Small intestine (tissue), 16 donors: ENCODE measurements at places on chromosomes 4 and X. TPM values are rescaled to one million over a fixed set of nuclear protein-coding genes. Genes with fewer than 3 reads are reported as not detected.

DNA sequence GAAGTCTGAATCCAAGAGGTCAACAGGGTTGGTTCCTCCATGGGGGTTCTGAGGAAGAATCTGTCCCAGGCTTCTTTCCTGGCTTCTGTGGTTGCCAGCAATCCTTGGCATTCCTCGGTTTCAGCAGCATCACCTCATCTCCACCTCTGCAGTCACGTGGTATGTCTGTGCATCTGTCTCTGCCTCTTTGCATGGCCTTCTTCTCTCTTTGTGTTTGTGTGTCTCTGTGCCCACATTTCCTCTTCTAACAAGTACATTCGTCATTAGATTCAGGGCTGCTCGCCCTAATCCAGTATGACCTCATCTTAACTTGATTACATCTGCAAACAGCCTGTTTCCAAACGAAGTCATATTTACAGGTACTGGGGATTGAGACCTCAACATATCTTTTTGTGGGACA lies 114.0 kb downstream of the BCOR start:
- no peaks in the 10 kb centered on the region for H3K36me3 ChIP-seq
- DNase-seq, result no peak
- no peak overlapping the region for H3K27ac ChIP-seq
- H3K27me3 ChIP-seq, result no peaks in the 10 kb centered on the region

DNA sequence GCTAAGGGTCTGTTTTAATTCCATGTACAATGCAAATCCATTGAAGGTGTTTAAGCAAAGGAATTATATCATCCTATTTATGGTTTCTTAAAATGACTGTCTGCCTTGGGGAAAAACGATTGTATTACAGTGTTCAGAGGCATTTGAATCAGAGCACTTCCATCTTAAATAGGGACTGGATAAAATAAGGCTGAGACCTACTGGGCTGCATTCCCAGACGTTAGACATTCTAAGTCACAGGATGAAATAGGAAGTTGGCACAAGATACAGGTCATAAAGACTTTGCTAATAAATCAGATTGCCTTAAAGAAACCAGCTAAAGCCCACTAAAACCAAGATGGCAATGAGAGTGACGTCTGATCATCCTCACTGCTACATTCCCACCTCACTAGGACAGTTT lies 1167.2 kb upstream of the PABPC4L start:
- no peak for DNase-seq
- H3K27ac ChIP-seq, result no peak overlapping the region
- H3K36me3 ChIP-seq, result no peaks in the 10 kb centered on the region
- no peaks in the 10 kb centered on the region for H3K4me1 ChIP-seq

- H3K27me3 ChIP-seq, result no peaks in the 10 kb centered on the region
- no peaks in the 10 kb centered on the region for H3K4me1 ChIP-seq
- H3K36me3 ChIP-seq, result no peaks in the 10 kb centered on the region
- H3K27ac ChIP-seq, result peak overlapping the region; percentile 50
- DNase-seq, result peak; percentile 28
These were observed 15.2 kb downstream of the ASB11 start for GRCh38 chrX:15299941-15300851.

DNA sequence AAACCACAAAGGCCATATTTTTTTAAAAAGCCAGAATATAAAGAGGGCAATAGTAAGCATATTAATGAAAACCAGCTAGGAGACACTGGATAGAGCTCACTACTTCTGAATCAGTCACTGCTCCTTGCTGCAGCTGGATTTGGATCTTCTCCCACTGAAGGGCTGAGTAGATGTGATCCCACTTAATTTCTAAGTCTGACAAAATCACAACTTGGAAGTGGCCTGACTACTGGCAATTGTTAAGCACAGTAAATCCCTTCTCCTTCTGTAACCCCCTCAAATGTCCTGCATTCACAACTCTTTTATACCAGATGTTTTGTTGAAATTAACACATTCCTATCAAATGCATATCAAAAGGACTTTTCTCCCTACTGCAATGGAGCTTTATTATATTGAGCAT lies 72.9 kb downstream of the AMMECR1 start:
- H3K4me1 ChIP-seq, result no peaks in the 10 kb centered on the region
- no peaks in the 10 kb centered on the region for H3K36me3 ChIP-seq
- H3K27me3 ChIP-seq, result no peaks in the 10 kb centered on the region

DNA sequence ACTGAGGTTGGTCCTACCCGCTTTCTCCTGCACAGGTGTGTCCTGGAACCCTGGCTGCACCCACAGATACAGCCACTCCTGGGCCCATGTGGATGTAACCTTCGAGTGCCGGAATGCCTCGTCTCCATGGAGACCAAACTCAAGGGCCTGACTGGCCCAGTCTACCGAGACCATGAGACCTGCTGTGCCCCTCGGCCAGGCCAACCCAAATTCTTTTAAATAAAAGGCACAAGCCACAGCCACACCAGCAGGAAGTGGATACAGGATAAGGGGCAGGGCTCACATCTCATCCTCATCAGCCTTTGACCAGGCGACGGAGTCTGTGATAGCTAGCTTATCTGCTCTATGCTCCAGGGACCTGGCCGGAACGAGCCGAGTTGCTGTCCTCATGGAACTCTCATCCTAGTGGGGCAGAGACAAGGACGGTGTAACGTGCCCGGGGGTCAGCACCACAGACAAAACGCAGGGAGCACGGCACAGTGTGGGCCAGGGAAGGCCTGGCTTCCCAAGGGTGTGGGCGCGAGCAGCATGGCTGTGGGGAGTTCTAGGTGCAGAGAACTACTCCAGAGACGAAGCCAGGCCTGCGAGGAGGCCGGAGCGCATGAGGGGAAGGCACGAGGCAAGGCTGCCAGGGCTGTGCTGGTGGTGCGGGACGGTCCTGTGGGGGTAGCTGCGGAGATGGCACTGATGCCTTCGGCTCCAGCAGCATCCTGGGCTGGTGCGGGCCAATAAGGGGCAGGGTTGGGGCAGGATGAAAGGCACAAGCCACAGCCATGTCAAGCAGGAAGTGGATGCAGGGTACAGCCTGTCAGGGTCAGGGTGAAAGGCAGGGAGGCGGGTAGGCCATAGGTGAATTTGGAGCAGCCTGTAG lies 22.7 kb downstream of the NOP14 start:
- DNase-seq, result no peak
- no peaks in the 10 kb centered on the region for H3K4me1 ChIP-seq
- H3K27ac ChIP-seq, result no peak overlapping the region
- H3K27me3 ChIP-seq, result no peaks in the 10 kb centered on the region
- peaks cover 2% of the 10 kb centered on the region for H3K36me3 ChIP-seq

- H3K36me3 ChIP-seq, result no peaks in the 10 kb centered on the region
- no peak for DNase-seq
- H3K27me3 ChIP-seq, result no peaks in the 10 kb centered on the region
These were observed 35.0 kb upstream of the BCOR start for GRCh38 chrX:40132751-40133150.

DNA sequence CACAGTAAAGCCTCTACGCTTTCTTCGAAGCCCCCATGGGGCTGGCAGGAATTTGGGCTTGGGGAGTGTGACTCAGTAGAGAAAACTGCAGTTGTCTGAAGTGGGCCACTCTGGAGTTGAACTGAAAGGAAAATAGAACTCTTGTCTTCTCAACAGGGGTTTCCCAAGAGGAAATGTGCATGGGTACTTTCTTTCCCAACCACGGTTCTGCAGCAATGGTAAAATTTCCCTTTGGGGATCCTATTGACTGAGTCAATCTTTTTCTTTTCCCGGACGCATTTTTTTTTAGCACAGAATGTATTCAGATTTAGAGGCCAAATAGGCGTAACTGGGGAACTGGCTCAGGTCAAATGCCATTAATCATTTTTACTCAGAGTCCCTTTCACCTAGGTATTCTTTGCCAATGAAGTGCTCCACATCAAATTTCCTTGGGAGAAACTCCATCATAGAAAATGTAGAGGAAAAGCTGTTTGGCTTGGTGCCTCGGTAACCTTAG lies 269.3 kb downstream of the STIM2 start:
- H3K36me3 ChIP-seq, result no peaks in the 10 kb centered on the region
- H3K4me3 ChIP-seq, result no peak overlapping the region
- peaks cover 8% of the 10 kb centered on the region for H3K4me1 ChIP-seq
- peaks cover 3% of the 10 kb centered on the region for H3K27me3 ChIP-seq

MAOB gene
- polyA plus RNA-seq, result 160 TPM

ARHGAP36 gene
- not detected for polyA plus RNA-seq

VCX3B gene
- polyA plus RNA-seq, result not detected

GAGE12H gene
- not detected for polyA plus RNA-seq

PDGFRA gene
- 2.4 TPM for polyA plus RNA-seq

SRPX2 gene
- polyA plus RNA-seq, result not detected
